Colonic mucosa (tissue), 4 donors: ENCODE measurements at places on chromosomes 11 and 22.

DNA sequence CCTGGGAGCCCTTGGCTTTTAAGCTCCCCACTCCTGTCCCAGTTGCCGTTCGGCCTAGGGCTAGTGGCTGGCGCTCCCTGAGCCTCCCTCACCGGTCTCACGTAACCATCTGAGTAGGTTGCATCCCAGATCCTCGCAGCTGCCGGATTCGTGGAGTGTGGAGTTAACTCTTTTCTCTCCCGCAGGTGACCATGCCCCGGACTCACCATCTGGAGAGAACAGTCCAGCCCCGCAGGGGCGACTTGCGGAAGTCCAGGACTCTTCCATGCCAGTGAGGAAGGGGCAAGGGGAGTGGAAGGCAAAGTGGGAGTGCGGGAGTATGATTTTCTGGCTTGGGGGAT, 902 bp downstream of the MUS81 start:
- no peak for DNase-seq

DNA sequence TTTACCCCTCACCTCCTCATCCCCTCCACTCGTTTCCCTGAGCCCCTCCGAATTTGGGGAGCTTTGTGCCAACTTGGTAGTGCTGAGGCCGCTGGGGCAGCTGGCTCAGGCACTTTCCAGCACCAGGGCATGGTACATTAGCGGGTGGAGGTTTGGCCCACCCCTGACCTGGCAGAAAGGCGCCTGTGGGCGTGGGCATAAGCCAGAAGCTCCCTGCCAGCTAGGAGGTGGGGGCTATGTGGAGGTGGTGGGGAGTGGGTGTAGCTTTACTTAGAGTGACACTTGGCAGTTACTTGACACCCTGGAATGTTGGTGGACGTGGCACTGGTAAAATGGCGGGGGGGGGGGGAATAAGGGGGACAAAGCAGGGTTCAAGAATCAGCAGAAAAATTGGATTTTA, 10.3 kb upstream of the IGF2 start:
- DNase-seq, result no peak

DNA sequence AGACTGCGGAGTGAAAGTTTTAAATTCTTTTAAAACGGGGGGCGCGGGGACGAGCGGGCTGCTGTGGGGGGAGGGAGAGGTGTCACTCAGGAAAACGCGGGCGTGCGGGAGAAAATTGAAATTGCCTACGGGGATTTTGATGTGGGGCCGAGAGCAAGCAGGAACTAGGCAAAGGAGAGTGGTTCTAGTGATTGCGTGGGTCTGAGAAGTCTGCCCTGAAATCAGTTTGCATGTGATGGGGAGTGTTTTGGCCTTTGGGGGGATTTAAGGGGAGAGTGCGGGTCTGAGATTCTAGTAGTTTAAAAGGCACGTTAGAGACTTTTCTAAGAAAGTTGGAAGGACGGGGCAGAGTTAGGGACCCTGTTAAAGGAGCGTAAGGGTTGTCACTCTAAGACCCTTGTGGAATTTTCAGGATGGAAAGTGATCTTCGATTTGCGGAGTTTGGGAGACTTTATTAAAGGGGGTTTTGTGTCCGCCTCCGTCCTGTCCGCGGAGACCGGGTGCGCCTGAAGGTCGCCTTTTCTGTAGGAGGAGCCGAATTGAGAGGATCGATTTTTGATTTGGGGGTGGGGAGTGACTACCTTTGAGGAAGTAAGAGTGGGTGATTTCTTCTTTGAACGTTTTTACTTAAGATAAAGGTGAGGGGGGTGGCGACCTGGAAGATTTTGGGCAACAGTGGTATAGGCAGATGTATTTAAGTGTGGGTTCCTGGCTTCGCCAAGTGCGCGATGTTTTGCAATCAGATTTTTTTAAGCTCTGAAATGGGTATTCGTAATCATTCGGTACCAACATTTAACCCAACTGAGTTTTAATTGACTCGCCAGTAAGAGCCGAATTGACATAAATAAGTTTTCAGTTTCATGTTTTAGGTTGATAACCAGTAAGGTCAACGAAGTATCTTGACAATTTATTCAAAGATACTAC, 1.1 kb downstream of the EED start:
- DNase-seq, result peak; percentile 44

GRCh38 chr11:123082977-123083376, 21.0 kb upstream of the HSPA8 start:
- DNase-seq, result no peak

- no peak for DNase-seq
Observed at GRCh38 chr11:119441898-119442243, 18.9 kb upstream of the THY1 start.

DNA sequence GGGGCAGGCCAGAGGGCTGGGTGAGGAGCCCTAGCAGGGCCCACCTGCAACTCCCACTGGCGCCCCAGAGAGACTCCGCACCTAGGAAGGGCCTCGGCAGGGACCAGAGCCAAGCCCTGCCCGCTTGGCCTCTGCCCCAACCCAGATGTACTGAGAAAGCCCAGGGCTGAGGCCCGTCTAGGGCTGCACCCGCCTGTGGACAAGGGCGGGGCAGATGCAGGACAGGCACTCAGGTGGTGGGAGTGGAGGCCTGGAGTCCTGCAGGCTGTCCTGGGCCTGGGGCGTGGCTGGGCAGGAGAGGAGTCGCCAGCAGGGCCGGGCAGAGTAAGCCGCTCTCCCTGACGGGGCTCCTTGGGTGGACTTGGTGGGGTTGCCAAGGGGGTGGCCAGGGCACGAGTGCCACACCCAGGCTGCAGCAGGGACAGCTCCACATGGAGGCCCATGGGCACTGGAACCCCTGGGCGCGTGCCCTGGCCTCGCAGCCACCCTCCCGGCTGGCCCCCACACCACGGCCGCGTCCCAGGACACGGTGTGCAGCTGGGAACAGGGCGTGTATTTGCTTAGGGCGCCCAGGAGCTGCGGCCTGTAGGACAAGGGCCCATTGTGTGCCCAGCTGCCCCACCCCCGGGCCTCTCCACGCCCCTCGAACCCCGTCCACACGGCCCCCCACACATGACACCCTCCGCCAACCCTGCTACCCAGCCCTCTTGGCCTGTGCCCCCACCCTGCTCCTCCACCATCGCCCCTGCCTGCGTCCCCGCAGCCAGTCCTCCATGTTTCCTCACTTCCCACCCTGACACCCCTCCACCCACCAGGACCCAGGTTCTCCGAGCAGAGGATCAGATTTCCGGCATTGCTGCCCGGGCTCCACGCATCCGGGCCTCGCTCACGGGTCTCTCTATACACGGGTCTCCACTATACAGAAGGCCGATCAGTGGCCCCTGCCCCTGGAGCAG, 11.3 kb upstream of the PIM3 start:
- DNase-seq, result peak; percentile 90

DNA sequence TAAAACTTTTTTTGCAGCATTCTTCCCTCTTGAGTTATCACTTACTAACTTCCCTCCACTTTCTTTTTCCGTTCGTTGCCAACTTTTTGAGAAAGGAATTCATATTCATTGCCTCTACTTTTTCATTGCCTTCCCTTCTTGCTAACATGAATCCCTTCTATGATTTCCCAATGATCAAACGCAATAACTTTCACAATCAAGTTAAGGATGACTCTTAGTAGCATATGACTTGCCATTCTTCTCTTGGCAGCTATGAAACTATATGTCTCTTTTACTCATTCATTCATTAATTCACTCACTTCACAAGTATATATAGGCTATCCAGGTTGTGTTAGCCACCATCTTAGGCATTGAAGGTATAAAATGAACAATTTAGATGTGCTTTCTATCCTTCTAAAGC, 16.6 kb upstream of the ARHGAP20 start:
- DNase-seq, result no peak

DNA sequence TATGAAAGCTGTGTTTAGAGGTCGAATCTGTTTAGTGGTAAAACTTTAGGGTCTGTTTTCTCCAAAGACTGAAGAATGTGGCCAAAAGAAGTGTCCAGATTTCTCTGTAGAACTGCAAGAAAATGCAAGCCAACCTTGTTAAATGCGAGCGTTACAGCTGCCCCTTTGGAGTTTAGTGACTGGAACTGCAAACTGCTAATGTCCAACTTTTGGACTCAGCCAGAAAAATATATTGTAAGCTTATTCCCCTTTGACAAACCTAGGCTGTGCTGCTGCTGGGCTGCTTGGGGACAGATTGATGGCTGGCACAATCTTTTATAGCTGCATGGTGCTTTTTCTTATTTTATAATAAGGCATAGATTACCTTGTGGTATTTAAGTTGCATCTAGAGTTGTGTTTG, 3.9 kb downstream of the TEAD1 start:
- DNase-seq, result no peak

DNA sequence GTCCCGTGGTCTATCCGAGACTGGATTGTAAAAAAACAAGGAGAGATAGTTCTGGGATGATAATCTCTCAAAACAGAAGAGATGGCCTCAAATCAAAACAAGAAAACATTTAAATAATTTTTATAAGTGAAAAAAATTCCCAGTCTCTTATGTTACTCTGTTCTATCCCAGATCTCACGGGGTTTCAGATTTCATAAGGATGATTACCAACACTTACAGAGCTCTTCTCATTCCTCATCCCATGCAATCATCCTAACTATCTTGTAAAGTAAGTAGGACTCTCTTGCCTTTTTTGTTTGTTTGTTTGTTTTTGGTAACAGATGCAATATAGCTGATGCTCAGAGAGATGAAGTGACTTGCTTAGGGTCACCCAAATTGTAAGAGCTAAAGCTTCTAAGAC, 20.0 kb upstream of the ZBTB16 start:
- DNase-seq, result no peak

DNA sequence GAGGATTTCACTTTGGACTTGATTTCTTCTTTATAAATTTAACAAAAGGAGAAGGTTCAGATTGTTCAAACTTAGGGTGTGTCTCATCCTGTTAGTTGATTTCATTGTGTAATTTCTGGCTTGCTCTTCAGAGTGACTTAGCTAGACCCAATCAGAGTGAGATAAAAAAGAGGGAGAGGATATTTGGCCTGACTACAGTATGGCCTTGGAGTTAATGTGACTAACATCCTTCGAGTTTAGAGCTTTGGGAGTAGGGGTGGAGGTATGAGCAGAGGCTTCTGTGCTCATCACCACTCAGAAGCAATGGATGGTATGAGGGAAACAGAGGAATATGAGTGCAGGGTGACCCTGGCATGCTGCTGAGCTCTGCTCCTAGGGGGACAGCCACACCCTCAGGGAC, 114.2 kb downstream of the ME3 start:
- no peak for DNase-seq

- DNase-seq, result no peak
Observed at GRCh38 chr11:78094250-78094649, 14.6 kb upstream of the NDUFC2 start.

GRCh38 chr22:39279170-39279850, 34.5 kb upstream of the PDGFB start:
- no peak for DNase-seq

GRCh38 chr22:27270818-27271510, 530.6 kb downstream of the MN1 start:
- DNase-seq, result no peak

DNA sequence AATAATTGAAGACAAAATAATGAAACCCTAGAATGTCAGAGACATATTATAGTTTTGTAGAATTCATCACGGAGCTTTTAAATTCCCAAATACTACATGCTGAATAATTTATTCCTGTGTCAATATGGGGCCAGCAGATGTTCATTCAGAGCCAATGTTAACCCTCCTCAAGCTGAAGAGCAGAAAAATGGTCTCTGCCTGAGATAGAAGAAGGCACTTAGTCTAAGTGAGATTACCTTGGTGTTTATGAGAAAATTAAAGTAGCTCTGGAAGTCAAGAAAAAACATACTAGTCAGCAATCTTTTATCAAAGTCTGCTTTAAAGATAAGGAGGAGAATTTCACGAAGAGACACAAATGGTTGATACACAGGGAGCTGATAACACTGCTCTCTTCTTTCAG, 328.2 kb downstream of the TTC28 start:
- DNase-seq, result no peak

DNA sequence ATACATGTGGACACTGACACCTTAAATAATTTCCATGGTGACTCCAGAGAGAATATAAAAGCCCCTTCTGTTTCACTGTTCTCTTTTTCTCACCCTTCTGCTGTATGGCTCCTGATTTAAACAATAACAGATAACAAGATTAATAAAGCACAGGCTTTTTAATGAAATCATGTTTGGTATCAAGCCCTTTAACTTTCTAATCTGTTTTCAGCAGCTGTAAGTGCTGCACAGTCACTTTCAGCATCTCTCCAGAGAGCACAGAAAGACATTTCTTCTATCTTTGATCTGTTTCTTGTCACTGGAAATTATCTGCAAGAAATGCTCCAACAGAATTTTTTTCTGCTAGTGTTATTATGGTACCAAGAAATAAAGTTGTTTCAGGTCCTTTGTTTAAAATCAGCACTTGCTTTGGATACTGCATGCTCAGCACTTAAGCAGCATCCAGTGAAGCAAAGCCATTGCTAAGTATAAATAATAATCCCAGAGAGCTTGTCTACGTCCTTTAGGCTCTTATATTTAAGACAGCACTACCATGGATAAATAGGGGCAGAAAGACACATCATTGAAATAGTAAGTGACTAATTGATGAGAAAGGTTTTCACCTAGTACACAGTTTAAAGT, 134.2 kb upstream of the CARD18 start:
- DNase-seq, result no peak

GRCh38 chr11:19092342-19092741, 24.6 kb upstream of the ZDHHC13 start:
- DNase-seq, result no peak

GRCh38 chr11:17260020-17260419, 16.5 kb upstream of the NUCB2 start:
- DNase-seq, result no peak

- no peak for DNase-seq
Observed at GRCh38 chr22:19776433-19777031, 16.0 kb downstream of the TBX1 start.

GRCh38 chr22:25923914-25924313, 181.9 kb downstream of the MYO18B start:
- no peak for DNase-seq

GRCh38 chr11:1870326-1870696, 17.4 kb downstream of the LSP1 start:
- DNase-seq, result no peak

GRCh38 chr11:43278193-43278956, 33.4 kb upstream of the API5 start:
- no peak for DNase-seq

DNA sequence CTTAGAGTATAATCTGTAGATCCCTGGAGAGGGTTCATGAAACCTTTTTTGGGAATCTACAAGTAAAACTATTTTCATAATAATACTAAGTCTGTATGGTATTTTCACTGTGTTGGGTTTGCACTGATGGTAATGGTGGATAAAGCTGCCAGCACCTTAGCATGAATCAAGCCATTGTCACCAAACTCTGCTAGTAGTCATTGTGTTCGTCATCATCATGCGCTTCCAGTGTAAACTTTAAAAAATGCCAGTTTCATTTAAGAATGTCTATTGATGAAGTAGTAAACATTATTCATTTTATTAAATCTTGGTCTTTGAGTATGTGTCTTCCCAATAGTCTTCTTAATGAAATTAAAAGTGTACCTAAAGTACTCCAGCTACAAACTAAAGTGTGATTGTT, 15.0 kb downstream of the ALKBH3 start:
- no peak for DNase-seq
